WTC11 (cell line): ENCODE measurements at places on chromosomes 4 and X. TPM values are rescaled to one million over a fixed set of nuclear protein-coding genes. Genes with fewer than 3 reads are reported as not detected.

DNA sequence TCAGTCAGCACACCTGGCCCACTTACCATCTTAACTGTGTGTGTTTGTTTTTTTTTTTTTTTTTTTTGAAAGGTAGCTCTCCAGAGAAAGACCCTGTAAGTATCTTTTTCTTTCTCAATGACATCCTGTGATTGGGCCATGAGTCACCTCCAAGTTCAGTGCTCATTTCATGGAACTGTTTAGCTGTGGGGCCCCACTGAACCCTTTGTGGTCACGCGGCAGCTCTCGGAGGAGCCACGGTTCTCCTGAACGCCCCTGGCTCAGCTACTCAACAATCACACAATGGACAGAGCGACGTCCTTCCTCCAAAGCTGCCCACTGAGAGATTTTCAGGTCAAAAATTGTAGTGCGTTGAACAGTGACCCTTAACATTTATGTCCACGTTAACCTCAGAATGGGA is 14.2 kb upstream of the IL3RA start:
- H3K36me3 ChIP-seq, result no peaks in the 10 kb centered on the region
- H3K4me1 ChIP-seq, result peaks cover 4% of the 10 kb centered on the region; the same call in 1 of the 2 replicates
- DNase-seq, result no peak
- no peaks in the 10 kb centered on the region; the same call in 1 of the 2 replicates for H3K27me3 ChIP-seq
- H3K27ac ChIP-seq, result peak overlapping the region; percentile 42; the same call in 1 of the 2 replicates
- H3K4me3 ChIP-seq, result no peak overlapping the region

- no peak for DNase-seq
- H3K27me3 ChIP-seq, result no peaks in the 10 kb centered on the region
- H3K36me3 ChIP-seq, result no peaks in the 10 kb centered on the region
- no peak overlapping the region for H3K4me3 ChIP-seq
- no peaks in the 10 kb centered on the region for H3K4me1 ChIP-seq
- H3K27ac ChIP-seq, result no peak overlapping the region
Observed at GRCh38 chr4:87633243-87633642, 16.8 kb upstream of the DMP1 start.

DNA sequence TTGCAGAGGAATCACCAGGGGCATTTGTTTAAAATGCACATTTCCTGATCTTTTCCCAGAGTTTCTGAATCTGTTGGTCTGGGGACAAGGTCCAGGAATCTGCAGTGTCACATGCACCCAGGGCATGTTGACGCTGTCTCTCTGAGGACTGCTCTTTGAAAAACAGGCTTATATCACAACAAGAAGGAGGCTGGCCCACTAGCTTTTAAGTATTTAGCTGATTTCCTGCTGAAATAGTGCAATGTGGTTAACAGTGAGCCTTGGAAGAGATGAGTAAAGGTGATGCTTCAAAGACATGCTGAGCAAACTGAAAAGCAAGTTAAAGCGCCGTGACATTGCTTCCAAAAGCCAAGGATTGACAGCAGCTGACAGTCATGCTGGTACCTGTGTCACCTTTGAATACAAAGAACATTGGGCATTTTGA is 18.6 kb upstream of the SEPSECS start:
- no peaks in the 10 kb centered on the region for H3K27me3 ChIP-seq
- no peak overlapping the region for H3K27ac ChIP-seq
- no peak overlapping the region for H3K4me3 ChIP-seq
- DNase-seq, result no peak

DNA sequence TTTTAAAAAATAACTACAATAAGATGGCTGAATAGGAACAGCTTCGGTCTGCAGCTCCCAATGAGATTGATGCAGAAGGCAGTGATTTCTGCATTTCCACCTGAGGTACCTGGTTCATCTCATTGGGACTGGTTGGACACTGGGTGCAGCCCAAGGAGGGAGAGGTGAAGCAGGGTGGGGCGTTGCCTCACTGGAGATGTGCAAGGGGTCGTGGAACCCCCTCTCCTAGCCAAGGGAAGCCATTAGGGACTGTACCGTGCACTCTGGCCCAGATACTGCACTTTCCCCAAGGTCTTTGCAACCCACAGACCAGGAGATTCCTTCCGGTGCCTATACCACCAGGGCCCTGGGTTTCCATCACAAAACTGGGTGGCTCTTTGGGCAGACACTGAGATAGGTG is 640.1 kb downstream of the IQCM start:
- no peak for DNase-seq
- H3K27ac ChIP-seq, result no peak overlapping the region
- H3K4me3 ChIP-seq, result no peak overlapping the region
- no peaks in the 10 kb centered on the region for H3K4me1 ChIP-seq

Gene CT47B1
- not detected in 3 replicates for total RNA-seq

Gene CT55
- total RNA-seq, result 0.24 TPM in 1 of 3 replicates, not detected in the others

Gene PDLIM3
- total RNA-seq, result 6.2 to 7.0 TPM (median 6.9 TPM) in 3 replicates

Gene SLIT2
- total RNA-seq, result 6.8 to 15.3 TPM (median 13.5 TPM) in 3 replicates
